NCI-H1092 (cell line): ENCODE measurements at places on chromosomes 3 and 15.

DNA sequence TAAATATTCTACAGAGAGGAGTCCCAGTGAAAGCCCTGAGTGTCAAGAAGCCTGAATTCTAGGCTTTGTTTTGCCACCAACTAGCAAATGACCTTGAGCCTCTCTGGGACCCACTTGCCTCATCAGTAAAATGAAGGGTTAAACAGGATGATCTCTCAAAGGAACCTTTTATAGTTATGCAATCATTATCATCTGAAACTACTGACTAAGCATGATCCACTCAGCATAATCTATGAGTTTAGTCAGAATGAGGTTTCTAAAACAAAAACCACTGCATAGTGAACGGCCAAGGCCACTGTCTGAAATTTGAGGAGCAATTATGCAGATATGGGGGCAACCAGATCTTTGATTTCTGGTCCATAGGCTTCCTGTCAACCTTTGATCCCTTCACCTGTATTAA is 319.0 kb downstream of the MECOM start:
- no peak for DNase-seq

GRCh38 chr3:120344349-120344748 is 4.8 kb downstream of the LRRC58 start:
- no peak for DNase-seq

- DNase-seq: peak; percentile 22
Observed at GRCh38 chr15:64019764-64020163, 26.5 kb downstream of the DAPK2 start.

GRCh38 chr3:18010001-18010400 is 267.6 kb upstream of the TBC1D5 start:
- DNase-seq: no peak

- no peak for DNase-seq
Observed at GRCh38 chr3:132267391-132267993, 49.7 kb upstream of the ACP3 start.

DNA sequence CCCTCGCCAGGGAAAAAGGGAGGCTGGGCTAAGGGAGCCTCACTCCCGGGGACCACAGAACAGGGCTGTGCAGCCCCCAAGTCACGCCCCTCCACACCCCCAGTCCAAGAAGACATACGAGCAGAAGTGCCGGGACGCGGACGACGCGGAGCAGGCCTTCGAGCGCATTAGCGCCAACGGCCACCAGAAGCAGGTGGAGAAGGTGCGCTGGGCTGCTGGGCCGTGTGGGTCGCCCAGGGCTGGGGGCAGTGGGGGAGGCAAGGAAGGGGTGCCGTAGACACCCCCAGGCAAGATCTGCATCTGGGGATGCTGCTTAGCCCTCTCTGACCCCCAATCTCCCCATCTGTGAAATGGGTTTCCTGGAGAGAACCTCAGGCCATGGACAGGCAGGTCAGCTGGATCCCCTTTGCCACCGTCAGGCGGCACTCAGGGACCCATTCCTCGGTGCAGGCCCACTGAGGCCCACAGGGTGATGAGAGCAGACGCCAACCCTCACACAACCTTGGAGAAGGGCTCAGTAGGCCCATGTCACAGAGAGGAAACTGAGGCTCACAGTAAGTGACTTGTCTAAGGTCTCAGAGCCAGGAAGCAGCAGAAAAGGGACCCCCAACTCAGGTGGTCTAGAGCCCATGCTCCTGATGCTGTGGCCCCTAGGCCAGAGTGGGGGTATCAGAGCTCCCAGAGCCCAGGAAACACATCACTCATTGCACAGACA is 33.7 kb downstream of the PSTPIP1 start:
- no peak for DNase-seq

GRCh38 chr3:10195366-10196089 is 30.8 kb downstream of the IRAK2 start:
- no peak for DNase-seq

- no peak for DNase-seq
Observed at GRCh38 chr15:34628577-34629152, 45.2 kb upstream of the GOLGA8B start.

- DNase-seq: no peak
Observed at GRCh38 chr3:108035751-108036150, 55.1 kb downstream of the CD47 start.

GRCh38 chr15:37125143-37125542 is 24.8 kb upstream of the MEIS2 start:
- no peak for DNase-seq

DNA sequence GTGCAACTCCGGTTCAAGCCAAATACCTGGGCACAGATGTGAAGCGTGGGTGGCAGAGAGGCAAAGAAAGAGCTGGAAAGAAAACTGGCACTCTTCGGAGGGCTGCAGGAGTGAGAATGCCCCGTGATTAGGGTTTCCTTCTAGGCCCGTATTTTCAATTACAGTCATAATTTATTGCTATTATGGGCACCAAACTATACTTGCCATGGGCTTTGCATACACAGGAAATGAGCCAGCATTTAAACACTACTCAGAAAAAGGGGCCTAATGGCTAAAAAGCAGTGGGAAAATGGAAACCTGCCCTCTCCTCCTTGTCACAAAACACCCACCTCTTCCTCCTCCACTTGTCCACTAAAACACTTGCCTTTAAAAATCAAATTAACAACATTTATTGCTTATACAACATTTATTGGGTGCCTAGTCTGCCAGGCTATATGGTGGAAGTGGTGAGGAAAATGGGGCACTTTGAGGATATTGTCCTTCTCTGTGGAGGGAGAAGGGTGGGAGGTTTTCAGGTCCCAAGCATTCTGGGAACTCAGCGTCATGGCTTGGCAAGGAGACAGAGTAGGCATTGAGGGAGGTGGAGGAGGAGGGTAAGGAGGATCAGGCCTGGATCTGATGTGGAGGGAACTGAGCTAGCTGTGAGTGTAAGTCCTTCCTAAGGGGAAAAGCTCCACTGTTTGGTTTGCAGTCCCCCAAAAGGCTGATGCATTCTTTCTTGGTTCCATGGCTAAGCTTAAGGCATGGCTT is 160.9 kb downstream of the SLCO3A1 start:
- no peak for DNase-seq

GRCh38 chr3:100737334-100737733 is 28.0 kb downstream of the TFG start:
- DNase-seq: no peak

DNA sequence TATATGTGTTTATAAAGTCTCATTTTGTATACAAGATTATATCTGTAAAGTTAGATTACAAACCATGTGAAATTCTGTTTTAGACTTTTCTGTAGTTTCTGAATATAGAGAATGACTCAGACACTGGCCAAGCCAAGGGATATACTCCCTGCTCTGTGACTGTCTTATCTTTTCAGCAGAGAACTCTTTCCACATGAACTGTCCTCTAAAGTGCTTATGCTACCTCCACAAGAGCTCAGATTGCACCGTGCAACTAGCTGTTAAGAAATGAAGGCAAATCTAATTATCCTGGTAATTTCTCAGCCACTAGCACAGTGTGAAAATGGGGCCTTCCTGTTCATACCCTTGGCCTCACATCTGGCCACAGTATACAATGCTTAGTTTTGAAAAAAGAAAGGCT is 44.3 kb upstream of the CPNE4 start:
- no peak for DNase-seq

- DNase-seq: peak; percentile 29
Observed at GRCh38 chr3:163056874-163057497, 1560.4 kb downstream of the OTOL1 start.

GRCh38 chr3:115375362-115375761 is 228.3 kb upstream of the ZBTB20 start:
- DNase-seq: no peak

GRCh38 chr3:5187920-5188418 is 462 bp downstream of the EDEM1 start:
- DNase-seq: no peak

DNA sequence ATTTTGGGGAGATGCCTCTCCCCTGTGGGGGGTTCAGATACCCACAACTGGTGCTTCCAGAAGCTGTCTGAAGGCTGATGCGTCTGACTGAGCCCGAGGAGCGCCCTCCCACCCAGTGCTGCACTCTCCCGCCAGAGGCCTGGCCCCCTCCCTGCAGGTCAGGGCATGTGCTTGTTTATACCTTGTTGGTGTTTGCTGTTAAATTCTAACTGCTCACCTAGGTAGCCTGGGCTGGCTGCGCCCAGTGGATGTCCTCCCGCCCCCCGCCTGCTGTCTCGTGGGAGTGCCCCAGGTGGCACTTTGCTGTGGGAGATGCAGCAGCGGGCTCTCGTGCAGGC is 12.9 kb downstream of the KLF13 start:
- DNase-seq: no peak

- DNase-seq: no peak
Observed at GRCh38 chr3:14523792-14524191, 16.4 kb downstream of the GRIP2 start.

GRCh38 chr3:177603148-177603603 is 405.9 kb upstream of the TBL1XR1 start:
- no peak for DNase-seq
